Calu3 (cell line): ENCODE measurements at places on chromosomes 6 and 20.

DNA sequence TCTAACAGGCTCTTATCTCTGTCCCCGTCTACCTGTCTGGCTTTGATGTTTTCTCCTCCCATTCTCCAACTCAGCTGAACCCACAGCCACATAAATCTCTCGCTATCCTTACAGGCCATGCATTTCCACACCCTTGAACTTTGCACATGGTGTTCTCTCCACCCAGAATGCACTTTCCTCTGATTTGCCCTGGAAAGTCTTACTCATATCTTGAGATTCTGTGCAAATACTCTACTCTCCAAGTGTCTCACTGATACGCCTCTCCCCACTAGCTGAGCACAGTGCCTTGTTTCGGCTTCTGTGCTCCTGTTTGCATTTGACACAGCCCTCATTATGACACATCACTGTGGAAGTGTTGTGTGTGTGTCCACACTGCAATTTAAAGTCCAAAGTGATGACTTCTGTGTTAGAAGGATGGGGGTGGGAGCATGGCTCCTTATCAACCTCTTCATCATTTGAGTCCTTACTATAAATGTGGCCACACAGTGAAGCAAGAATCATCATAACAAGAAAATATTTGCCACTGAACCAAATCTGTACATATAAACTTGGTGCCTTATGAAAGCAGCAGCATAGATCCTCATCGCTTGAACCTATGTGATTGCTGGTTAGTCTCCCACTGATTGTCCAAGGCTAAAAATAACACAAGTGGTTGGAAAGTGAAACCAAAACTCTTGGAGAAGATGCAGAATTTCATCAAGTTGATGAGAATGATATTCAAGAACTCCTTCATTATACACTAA is 5.5 kb upstream of the PRELID3B start:
- no peak for DNase-seq

DNA sequence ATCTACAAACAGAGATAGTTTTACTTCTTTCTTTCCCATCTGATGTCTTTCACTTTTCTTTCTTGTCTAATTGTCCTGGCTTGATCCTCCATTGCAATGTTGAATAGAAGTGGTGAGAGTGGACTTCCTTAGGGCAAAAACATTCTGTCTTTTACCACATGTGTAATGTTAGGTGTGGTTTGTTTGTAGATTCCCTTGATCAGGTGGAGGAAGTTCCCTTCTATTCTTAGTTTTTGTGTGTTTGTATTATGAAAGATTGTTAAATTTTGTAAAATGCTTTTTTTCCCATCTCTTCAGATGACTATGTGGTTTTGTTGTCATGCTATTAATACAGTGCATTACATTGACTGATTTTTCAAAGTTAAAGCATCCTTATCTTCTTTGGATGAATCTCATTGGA is 41.6 kb upstream of the DUSP22 start:
- no peak for DNase-seq

- no peak for DNase-seq
Observed at GRCh38 chr20:1392443-1392692, 486 bp downstream of the FKBP1A start.

DNA sequence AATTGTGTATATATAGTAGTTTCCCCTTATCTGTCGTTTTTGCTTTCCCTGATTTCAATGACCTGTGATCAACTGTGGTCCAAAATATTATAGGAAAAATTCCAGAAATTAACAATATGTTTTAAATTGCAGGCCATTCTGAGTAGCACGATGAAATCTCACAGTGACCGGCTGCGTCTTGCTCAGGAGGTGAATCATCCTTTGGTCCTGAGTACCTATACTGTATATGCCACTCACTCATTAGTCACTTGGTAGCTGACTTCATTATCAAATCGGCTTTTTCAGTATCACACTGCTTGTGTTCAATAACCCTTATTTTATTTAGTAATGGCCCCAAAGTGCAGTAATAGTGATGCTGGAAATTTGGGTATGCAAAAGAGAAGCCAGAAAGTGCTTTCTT is 728.3 kb upstream of the EYS start:
- DNase-seq, result no peak
